ENCODE measurements at places on chromosomes 7 and 10.

GRCh38 chr10:86366902-86367151, 232 bp upstream of the GRID1 start:
- DNase-seq = no peak

- DNase-seq = no peak
Observed at GRCh38 chr7:68544851-68545250, 1053.4 kb upstream of the AUTS2 start.

DNA sequence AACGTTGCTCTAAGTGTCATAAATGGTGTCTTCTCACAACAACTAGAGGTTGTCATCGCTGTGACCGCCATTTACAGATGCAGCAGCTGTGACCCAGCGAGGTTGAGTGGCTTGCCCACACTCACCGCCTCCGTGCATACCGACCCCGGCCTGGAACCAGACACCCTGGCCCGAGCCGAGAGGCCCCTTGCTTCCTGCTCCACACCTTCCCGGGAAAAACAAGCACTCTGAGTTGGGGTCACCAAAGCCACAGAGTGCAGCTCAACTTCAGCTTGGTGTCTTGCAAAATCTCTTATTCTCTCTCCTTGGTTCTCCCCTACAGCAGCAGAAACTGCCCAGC, 115.7 kb upstream of the PPP2R2D start:
- no peak for DNase-seq

DNA sequence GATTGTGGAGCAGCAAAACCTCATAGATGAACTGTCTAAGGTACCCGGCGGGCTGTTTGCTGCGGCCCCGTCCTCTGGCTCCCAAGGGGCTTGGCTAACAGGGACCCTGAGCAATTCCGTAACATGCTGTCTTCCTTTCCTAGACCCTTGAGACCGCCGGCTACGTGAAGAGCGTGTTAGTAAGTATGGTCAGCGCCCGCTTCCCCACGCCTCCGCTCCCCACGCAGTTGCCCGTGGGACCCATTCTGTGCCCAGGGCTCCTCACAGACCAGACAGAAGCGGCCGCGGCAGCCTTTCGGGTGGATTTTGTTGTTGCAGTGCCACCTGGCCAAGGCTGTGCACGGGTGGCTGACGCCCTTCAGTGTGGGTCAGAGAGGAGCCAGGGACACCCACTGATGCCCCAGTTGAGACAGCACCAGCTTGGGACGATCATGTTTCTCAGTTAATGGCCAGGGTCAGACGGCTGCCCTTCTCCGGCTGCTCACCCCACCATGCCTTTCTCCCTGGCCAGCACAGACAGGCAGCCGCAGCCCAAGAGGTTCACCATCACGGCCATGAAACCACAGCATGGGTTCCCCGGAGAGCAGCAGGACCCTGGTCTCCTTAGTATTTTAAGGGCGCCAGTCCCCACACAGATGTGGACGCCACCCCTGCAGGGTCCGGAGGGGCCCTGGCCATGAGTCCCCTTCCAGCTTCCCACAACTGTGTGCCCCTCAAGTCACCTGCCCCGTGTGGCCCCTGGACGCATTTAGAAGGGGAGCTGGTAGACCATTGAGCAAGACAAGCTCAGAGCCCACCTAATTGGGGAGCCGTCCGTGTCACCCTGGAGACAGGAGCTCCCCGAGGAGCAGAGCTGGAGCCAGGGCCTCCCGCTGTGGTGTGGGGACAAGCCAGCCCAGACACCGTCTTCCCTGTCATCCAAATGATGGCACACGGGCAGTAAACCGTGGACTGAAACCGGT, 49.4 kb upstream of the DPYSL4 start:
- no peak for DNase-seq

GRCh38 chr7:41705109-41705901, 2.4 kb upstream of the INHBA start:
- peak; percentile 94 for DNase-seq

Data from T47D (cell line).